Gastroesophageal sphincter (tissue), 4 donors: ENCODE measurements at places on chromosomes 12 and 14. TPM values are rescaled to one million over a fixed set of nuclear protein-coding genes. Genes with fewer than 3 reads are reported as not detected.
A peak's percentile ranks its signal among the peaks of the same experiment; 100 is the strongest.

DNA sequence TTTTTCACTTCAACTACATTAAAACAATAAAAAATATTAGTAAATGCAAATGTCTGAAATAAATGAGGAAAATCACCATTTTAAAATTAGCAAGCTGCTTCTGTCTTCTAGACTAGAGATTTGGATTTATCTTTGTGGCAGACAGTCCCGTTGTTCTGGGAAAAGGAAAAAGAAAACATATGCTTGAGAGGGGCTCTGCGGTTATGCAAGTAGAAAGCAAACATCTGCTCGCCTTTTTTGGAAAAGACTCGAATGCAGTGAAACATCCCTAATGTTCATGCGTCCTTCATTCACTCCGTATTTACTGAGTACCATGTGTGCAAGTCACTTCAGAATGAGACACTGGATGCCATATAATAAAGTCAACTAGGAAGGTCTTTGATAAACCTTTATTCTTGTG is 44.9 kb downstream of the IFNG start:
- no peak for ATAC-seq
- H3K36me3 ChIP-seq: no peaks in the 10 kb centered on the region
- no peaks in the 10 kb centered on the region for H3K4me1 ChIP-seq
- no peak overlapping the region for H3K27ac ChIP-seq
- no peaks in the 10 kb centered on the region for H3K27me3 ChIP-seq
- no peak overlapping the region for H3K4me3 ChIP-seq

- peak overlapping the region; percentile 78 for H3K27ac ChIP-seq
- H3K36me3 ChIP-seq: peaks cover 16% of the 10 kb centered on the region
- peaks cover 66% of the 10 kb centered on the region for H3K4me1 ChIP-seq
- peak overlapping the region; percentile 92 for H3K4me3 ChIP-seq
- no peak for ATAC-seq
- H3K27me3 ChIP-seq: no peaks in the 10 kb centered on the region
These were observed 1.2 kb downstream of the NCKAP5L start for GRCh38 chr12:49827051-49827400.

GRCh38 chr12:20487519-20487918 is 119.2 kb downstream of the PDE3A start:
- H3K27ac ChIP-seq: no peak overlapping the region
- H3K4me1 ChIP-seq: peaks cover 62% of the 10 kb centered on the region
- no peaks in the 10 kb centered on the region for H3K36me3 ChIP-seq
- no peak for ATAC-seq

DNA sequence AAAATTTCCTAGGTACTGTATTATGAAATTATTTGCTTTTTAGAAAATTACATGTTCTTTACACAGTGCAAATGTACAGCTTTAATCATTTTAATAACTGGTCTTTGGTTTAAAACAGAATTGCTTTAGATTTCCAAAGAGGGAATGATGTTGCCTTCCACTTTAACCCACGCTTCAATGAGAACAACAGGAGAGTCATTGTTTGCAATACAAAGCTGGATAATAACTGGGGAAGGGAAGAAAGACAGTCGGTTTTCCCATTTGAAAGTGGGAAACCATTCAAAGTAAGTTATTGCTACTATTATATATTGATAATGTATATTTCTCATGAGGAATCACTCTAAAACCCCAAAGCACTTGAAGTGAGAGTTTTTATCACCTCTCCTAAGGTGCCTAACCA is 13.4 kb downstream of the LGALS3 start:
- peaks cover 7% of the 10 kb centered on the region for H3K4me1 ChIP-seq
- ATAC-seq: no peak
- H3K27ac ChIP-seq: no peak overlapping the region

GRCh38 chr12:51450333-51450732 is 25.7 kb downstream of the SLC4A8 start:
- ATAC-seq: no peak
- no peak overlapping the region for H3K27ac ChIP-seq
- no peaks in the 10 kb centered on the region for H3K36me3 ChIP-seq
- H3K27me3 ChIP-seq: peaks cover under 1% of the 10 kb centered on the region
- no peaks in the 10 kb centered on the region for H3K4me1 ChIP-seq

GRCh38 chr12:91817517-91817916 is 328.1 kb downstream of the BTG1 start:
- H3K36me3 ChIP-seq: no peaks in the 10 kb centered on the region
- no peak overlapping the region for H3K4me3 ChIP-seq

GRCh38 chr12:48092611-48093010 is 13.3 kb downstream of the SENP1 start:
- H3K4me3 ChIP-seq: no peak overlapping the region
- no peaks in the 10 kb centered on the region for H3K4me1 ChIP-seq
- no peaks in the 10 kb centered on the region for H3K27me3 ChIP-seq
- no peak overlapping the region for H3K27ac ChIP-seq
- peaks cover 3% of the 10 kb centered on the region for H3K36me3 ChIP-seq

DNA sequence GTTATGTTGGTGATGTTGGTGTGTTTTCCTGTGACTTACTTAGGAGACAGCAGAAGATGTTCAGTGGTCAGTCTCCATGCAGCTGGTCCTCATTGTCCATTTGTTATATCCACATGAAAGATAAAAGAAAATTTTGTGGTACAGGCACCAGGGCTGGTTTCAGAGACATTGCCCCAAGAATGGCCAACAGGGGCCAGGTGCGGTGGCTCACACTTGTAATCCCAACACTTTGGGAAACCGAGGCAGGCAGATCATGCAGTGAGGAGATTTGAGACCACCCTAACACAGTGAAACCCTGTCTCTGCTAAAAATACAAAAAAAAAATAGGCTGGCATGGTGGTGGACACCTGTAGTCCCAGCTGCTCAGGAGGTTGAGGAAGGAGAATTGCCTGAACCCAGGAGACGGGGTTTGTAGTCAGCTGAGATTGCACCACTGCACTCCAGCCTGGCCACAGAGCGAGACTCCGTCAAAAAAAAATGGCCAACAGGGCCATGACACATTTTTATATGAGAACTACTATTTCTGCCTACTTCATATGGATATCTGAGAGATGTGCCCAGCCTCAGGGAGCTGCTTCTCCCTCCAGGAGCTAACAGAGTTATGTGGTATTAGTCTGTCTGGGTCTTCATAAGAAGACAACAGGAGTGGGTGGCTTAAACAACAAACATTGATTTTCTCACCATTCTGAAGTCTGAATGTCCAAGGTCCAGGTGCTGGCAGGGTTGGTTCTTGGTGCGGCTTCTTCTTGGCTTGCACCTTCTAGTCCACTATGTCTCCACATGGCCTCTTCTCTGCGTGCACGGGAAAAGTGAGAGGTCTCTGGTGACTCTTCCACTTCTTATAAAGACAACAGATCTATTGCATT is 821.7 kb downstream of the TMEM121 start:
- no peaks in the 10 kb centered on the region for H3K36me3 ChIP-seq
- no peak overlapping the region for H3K4me3 ChIP-seq
- H3K4me1 ChIP-seq: no peaks in the 10 kb centered on the region
- no peak overlapping the region for H3K27ac ChIP-seq
- peaks cover 24% of the 10 kb centered on the region for H3K27me3 ChIP-seq

GRCh38 chr14:97571201-97571600 is 774.0 kb downstream of the VRK1 start:
- H3K27me3 ChIP-seq: peaks cover 4% of the 10 kb centered on the region
- no peaks in the 10 kb centered on the region for H3K36me3 ChIP-seq
- no peaks in the 10 kb centered on the region for H3K4me1 ChIP-seq
- ATAC-seq: no peak
- no peak overlapping the region for H3K4me3 ChIP-seq

DNA sequence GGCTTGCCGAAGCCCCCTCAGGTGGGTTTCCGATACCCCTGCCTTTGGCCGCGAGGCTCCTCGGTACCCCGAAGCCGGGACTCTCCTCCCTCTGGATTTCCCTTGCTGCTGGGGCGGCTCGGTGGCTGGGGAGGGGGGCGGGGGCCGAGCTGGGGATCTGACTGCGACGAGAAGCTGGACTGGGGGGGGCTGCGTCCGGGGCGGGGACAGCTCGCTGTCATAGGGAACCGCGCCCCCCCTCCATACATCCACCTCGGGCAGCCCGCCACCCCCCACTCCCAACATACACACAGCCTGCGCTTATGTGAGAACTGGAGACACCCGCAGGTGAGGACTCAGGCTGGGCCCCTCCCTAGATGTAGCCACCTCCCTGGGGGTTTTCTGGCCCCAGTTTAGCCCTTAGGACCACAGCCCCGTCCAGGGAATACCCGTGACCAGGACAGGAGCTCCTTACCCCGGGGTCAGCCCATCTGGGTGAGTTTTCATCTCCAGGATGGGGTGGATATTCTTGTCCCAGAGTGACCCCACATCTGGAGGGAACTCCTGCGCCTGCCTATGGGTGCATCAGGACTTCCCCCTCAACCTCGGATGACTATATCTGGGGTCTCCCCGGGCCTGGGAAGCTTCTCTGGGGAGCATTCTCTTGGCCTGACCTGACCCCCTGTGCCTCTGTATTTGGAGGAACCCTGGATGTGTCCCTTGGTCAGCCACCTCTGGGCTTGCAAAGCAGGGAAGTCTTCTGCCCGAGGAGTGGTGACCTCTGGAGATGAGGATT is 687 bp downstream of the ASIC1 start:
- H3K27me3 ChIP-seq: peaks cover 8% of the 10 kb centered on the region
- peaks cover 29% of the 10 kb centered on the region for H3K4me1 ChIP-seq
- ATAC-seq: no peak
- peak overlapping the region; percentile 69 for H3K27ac ChIP-seq
- no peaks in the 10 kb centered on the region for H3K36me3 ChIP-seq

DNA sequence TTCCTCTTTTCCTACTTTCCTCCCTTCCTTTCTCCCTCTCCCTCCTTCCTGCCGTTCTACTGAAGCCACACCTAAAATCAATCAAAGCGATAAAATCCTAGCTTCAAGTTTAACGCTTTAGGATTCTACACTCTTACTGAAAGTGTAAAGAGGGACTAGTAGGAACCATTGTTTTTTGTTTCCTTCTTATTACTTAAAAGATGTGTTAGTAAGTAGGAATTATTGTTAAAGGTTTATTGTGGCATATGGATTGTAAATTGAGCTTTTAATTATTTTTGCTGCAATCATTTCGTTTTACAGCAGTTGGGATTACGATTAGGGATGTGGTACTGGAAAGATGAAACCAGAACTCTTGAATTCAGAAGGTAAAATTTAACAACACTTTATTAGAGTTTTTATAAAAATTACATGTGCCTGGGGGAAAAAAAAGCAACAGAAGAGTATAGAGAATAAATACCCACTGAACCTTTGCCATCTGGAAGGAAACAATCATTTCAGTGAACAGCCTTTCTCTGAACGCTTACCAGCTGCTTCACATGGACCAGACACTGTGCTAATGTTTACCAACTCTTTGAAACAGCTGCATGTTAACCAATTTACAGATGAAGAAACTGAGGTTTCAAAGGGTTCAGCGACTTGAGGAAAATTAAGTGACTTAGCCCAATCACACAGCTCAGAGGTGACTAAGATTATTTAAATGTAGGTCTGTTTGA is 1.0 kb downstream of the PPP1R36 start:
- H3K4me1 ChIP-seq: no peaks in the 10 kb centered on the region
- peaks cover 15% of the 10 kb centered on the region for H3K36me3 ChIP-seq
- no peak overlapping the region for H3K4me3 ChIP-seq
- H3K27ac ChIP-seq: no peak overlapping the region
- H3K27me3 ChIP-seq: no peaks in the 10 kb centered on the region

GRCh38 chr12:109711596-109712461 is 1.8 kb upstream of the FAM222A start:
- H3K27me3 ChIP-seq: peaks cover 79% of the 10 kb centered on the region
- no peaks in the 10 kb centered on the region for H3K36me3 ChIP-seq
- H3K4me3 ChIP-seq: no peak overlapping the region

DNA sequence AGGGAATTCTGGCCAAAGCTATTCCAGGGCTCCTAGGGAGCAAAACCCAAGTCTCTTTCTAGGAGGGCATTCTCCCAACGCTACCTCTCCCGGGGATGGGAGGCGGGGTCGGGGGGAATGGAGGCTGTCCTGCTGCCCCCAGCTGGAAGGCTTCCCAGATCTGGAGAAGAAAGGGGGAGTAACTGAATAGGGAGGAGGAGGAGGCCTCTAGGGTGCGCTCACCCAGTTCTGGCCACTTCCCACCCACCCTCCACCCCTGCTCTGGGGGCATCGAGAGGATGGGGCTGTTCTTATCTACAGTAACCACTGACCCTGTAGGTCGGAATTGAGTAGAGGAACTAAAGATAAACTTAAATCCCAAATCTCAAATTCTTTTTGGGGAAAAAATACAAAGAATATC is 579 bp upstream of the RNASE1 start:
- H3K4me1 ChIP-seq: no peaks in the 10 kb centered on the region
- H3K27me3 ChIP-seq: no peaks in the 10 kb centered on the region
- no peak overlapping the region for H3K4me3 ChIP-seq
- no peaks in the 10 kb centered on the region for H3K36me3 ChIP-seq
- ATAC-seq: peak; percentile 9
- peak overlapping the region; percentile 46 for H3K27ac ChIP-seq

- H3K36me3 ChIP-seq: no peaks in the 10 kb centered on the region
- H3K4me3 ChIP-seq: no peak overlapping the region
- no peaks in the 10 kb centered on the region for H3K27me3 ChIP-seq
- no peak overlapping the region for H3K27ac ChIP-seq
- ATAC-seq: no peak
These were observed 260.4 kb downstream of the GALC start for GRCh38 chr14:87732562-87732961.

GRCh38 chr12:109273354-109273753 is 35.7 kb downstream of the FOXN4 start:
- peaks cover 8% of the 10 kb centered on the region for H3K36me3 ChIP-seq
- no peak for ATAC-seq
- no peak overlapping the region for H3K4me3 ChIP-seq
- peaks cover 6% of the 10 kb centered on the region for H3K4me1 ChIP-seq

DNA sequence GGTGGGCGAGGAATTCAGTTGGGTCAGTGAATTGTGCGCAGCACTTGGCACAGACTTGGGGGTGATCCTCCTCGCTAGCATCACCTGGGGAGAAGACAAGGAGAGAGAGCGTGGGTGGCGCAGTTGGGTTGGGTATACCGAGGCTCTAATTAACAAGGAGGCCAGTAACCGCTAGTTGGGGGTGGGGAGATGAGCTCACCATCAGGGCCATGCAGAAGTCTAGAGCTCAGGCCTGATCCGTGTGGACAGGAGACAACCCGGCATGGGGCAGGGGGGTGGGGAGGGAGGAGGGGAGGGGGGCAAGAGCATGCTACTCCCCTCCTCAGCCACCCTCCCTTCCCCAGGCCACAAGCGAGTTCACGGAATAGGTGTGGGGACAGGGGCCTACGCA is 580 bp downstream of the SALL2 start:
- peak; percentile 31 for ATAC-seq
- no peaks in the 10 kb centered on the region for H3K36me3 ChIP-seq
- peak overlapping the region; percentile 81 for H3K27ac ChIP-seq
- H3K27me3 ChIP-seq: no peaks in the 10 kb centered on the region

- no peaks in the 10 kb centered on the region for H3K4me1 ChIP-seq
- peak; percentile 51 for ATAC-seq
- H3K36me3 ChIP-seq: no peaks in the 10 kb centered on the region
- H3K4me3 ChIP-seq: no peak overlapping the region
These were observed 27.4 kb upstream of the METAP2 start for GRCh38 chr12:95446506-95446900.

The SMIM41 gene
- 4.9 TPM for total RNA-seq

The AKAP6 gene
- 50.8 TPM for total RNA-seq

The KLRC4 gene
- not detected for total RNA-seq

The PCED1B gene
- total RNA-seq: 1.7 TPM

The THAP2 gene
- total RNA-seq: 2.3 TPM

The FICD gene
- 8.8 TPM for total RNA-seq

The PRICKLE1 gene
- total RNA-seq: 21.8 TPM

The VIPAS39 gene
- 22.1 TPM for total RNA-seq

The MYH6 gene
- total RNA-seq: not detected
